ENCODE measurements at places on chromosomes 4 and X.
A peak's percentile ranks its signal among the peaks of the same experiment; 100 is the strongest.

GRCh38 chr4:54233697-54234496 lies 4.8 kb downstream of the PDGFRA start:
- peak; percentile 72 for DNase-seq

DNA sequence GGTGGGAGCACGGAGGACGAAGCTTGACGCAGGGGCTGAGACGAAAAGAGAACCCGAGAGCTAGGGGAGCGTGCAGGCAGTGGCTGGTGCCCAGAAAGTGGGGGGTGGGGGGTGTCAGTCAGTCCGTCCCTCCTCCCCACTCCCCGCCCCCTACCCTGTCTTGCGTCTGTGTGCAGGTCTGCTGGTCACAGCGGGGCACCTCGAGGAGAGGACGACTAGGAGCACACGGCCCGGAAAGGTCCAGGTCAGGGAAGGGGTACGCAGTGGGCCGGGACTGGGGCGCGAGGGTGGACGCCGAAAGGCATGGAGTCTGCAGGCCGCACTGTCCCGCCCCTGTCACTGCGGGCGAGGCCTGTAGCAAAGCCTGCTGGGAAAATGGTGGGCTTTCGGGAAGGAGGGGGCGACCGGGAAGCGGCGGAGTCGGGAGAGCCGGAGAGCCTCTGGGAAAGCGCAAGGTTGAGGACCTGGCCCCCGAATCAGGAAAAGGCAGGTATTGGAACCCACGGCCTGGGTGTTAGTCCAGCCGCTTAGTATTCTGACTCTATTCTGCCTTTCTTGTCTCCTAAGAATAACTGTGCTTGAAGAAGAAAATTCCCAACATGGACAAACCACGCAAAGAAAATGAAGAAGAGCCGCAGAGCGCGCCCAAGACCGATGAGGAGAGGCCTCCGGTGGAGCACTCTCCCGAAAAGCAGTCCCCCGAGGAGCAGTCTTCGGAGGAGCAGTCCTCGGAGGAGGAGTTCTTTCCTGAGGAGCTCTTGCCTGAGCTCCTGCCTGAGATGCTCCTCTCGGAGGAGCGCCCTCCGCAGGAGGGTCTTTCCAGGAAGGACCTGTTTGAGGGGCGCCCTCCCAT lies 769 bp downstream of the TCEAL1 start:
- no peak for DNase-seq

DNA sequence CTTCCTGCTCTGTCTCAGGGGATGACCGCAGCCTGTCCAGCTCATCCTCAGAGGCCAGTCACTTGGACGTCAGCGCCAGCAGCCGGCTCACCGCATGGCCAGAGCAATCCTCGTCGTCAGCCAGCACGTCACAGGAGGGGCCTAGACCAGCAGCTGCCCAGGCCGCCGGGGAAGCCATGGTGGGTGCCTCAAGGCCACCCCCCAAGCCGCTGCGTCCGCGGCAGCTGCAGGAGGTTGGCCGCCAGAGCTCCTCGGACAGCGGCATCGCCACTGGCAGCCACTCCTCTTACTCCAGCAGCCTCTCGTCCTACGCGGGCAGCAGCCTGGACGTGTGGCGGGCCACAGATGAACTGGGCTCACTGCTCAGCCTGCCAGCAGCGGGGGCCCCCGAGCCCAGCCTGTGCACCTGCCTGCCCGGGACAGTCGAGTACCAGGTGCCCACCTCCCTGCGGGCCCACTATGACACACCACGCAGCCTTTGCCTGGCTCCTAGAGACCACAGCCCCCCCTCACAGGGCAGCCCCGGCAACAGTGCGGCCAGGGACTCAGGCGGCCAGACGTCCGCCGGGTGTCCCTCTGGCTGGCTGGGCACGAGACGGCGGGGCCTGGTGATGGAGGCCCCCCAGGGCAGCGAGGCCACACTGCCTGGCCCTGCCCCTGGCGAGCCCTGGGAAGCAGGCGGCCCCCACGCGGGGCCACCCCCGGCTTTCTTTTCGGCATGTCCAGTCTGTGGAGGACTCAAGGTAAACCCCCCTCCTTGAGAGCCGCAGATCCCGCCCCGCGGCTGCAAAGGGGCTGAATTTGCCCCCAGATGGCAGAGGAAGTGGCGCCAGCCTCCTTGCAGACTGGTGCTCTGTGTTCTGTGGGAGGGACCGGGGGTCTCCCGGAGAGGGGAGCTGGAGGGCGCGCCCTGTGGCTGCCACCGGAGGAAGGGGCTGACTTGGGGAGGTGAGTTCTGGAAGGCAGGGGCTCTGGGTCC lies 29.9 kb downstream of the DOK7 start:
- DNase-seq: no peak

DNA sequence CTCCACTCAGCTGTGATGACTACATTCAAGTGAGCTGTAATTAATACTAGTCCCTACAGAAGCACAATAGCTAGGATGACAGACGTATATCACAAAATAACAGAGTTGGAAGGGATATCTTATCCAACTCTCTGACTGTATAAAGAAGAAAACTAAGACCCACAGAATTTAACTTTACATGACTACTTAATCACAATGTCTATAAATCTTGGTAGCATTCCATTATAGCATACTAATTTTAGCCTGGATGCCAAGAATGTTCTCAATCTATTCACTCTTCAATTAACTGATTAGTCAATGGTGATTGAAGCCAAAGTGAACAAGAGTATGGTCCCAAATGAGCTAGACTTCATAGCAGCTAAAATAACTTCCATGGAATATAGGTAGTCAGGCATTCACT lies 31.2 kb downstream of the RPS6KA6 start:
- DNase-seq: no peak

DNA sequence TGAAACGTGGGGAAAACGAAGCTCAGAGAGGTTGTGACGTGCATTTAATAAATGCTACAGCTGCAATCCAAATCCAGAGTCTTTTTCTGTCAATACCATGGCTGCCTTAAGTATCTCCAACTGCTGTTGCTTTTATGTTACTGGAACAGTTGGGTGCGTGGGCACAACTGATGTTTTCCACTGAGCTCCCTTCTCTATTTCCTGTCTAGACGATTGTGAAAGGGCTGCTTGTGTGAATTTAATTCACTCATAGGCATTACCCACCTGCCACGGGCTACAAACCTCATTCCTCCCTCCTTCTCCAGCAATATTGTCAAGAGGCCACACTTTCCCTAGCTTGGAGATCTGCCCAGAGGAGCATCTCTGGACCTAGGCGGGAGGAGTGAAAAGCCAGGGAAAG lies 526.0 kb downstream of the MID1IP1 start:
- DNase-seq: no peak

GRCh38 chr4:168550064-168550766 lies 53.4 kb downstream of the PALLD start:
- DNase-seq: no peak

DNA sequence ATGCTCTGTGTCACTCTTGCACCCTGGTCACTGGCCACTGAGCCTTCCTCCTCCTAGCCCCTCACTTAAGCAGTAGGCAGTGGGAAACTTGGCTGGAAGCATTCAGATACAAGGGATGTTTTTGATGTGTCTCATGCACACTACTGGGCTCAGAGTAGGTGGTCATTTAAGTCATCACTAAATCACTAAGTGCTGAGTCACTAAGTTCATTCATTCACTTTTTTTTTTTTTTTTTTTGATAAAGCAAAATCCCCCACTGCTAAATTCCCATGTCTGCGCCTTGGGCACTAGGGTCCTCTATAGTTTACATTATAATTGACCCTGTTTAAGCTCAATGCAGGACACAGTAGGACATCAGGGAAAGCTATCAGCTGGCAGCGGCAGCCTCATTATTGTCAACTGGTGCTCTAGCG lies 182.4 kb upstream of the MBNL3 start:
- no peak for DNase-seq

- no peak for DNase-seq
These were observed 188.4 kb downstream of the PALLD start for GRCh38 chr4:168685136-168685809.

DNA sequence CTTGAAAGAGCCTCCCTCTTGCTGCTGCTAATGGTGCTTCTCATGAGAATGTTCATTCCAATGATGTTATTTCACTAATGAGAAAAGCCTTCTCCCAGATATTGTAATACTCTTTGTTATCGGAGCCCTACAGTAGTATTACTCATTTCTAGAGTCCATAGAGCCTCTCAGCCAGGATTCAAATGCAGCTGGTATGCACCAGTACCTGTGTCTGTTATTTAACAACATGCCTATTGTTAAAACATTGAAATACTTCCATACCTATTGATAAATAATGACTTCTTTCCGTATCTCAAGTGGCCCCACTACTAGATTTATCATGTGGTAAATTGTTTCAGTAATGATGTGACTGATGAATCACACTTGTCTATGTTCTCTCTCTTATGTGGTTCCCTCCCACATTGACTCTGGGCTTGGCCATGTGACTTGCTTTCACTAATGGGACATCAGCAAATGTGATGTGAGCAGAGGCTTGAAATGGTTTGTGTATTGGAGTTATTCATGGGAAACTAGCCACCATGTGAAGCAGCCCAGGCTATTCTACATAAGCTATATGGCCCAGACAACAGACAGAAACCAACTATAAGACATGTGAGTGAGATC lies 207.6 kb downstream of the THOC2 start:
- no peak for DNase-seq

DNA sequence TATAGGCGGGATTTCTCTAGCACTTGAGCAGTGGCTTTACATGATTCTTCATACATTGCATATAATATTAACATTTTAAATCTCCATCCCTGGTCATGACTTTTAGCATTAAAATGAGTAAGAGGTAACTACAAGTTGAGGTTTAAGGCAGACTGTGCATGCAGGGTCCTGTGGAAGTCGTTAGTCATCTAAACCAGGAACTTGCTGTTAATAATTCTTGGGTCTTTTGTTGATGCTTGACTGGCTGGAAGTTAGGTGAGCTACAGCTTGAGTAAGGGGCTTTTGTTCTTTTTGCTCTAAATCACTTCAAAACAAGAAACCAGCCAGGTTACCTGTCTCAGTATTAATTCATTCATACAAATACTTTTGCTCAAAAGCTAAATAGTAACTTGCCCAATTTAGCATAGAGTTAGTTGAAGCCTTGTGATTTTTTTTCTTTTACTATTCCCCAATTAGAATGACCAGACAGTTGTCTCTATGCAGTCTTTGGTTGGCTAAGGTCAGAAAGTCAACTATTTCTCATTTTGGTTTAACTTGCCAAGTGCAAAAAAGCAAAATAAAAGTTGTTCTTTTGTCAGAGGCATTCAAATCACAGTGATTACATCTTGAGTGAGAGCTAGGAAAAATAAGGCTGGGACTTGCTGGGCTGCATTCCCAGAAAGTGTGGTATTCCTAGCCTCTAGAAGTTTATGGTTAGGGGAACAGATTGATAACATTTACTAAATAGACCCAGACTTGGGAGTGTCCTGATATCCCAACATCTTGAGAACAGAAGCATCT lies 516.9 kb downstream of the PDHA2 start:
- DNase-seq: no peak

GRCh38 chrX:47221756-47222155 lies 3.3 kb downstream of the CDK16 start:
- DNase-seq: no peak

DNA sequence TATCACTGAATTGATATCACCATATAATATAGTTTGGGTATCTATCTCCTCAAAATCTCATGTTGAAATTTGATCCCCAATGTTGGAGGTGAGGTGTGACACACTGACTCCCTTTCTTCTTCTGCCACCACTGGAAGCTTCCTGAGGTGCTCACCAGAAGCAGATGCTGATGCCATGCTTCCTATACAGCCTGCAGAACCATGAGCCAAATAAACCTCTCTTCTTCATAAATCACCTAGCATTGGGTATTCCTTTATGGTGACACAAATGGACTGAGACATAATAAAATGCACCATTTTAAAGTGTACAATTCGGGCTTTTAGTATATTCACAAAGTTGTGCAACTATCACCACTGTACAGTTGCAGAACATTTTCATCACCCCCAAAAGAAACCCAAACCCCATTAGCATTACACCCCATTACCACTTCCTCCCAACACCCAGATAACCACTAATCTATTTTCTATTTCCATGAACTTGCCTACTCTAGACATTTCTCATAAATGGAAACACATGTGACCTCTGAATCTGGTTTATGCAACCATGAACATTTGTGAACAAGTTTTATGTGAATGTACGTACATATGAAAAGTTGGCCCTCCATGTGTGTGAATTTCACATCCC lies 148.9 kb downstream of the OPHN1 start:
- no peak for DNase-seq

DNA sequence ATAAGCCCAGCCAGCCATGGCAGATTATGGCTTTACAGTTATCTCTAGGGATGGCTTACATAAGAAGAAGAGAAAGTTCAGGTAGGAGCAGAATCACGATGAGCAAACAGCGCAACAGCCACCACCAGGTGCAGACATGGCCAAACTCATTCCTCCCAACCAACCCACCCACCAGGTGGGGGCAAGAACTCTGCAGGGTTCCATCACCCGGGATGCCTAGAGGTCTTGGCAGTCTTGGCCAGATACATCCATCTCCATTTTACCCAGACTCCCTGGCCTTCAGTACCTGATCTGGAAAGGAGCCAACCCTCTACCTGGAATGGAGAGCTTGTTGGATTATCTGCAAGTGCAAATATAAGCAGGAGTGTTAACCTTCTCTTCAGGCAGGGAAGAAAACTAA lies 7.5 kb downstream of the TSC22D3 start:
- no peak for DNase-seq

- no peak for DNase-seq
These were observed 177.1 kb upstream of the LCORL start for GRCh38 chr4:18198653-18199052.

- peak; percentile 26 for DNase-seq
These were observed 83.3 kb downstream of the SLC7A11 start for GRCh38 chr4:138158746-138159297.

DNA sequence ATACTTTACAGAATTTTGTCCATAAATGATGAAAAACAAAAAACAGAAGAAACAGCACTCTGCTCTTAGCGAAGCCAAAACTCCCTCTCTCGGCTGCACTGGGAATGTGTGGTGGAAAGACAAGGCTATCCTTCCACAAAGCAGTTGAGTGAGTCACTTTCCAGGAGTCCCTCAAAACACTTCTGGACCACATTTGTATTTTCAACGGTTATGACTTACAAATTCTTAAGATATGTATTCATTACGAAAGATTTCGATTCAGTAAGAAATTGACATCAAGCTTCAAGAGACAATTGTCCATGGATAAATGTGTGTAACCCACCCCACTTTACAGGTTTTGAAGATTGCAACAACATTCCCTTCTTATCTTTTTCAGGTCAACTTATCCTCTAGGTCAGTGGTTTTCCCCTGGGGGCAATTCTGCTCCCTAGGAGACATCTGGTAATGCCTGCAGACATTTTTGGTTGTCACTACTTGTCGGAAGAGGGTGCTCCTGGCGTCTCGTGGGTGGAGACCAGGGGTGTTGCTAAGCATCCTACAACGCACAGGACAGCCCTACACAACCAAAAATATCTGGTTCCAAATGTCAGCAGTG lies 66.7 kb upstream of the MTNR1A start:
- DNase-seq: no peak

GRCh38 chrX:41121766-41122165 lies 36.5 kb downstream of the USP9X start:
- DNase-seq: no peak

Measured in T-helper 2 cell (primary cell).